ENCODE measurements at places on chromosomes 2 and 18.

DNA sequence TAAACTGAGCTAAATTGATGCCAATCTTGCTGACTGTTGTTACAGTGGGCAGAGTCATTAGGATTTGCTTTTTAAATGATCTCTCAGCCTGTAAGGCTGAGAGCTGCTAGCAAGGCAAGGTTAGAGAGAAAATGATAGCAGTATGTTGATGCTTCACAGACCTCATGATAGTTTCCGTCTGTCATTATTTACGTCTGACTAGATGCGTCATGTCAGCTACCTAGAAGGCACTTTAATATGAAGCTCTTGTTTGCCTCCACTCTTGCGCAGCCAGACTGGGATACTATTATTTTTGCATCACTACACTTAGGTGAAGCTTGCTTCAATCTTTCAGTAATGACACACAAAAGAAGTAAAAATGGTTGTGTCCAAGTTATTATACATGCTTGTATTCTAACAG, 313.8 kb downstream of the LNPK start:
- DNase-seq: no peak

DNA sequence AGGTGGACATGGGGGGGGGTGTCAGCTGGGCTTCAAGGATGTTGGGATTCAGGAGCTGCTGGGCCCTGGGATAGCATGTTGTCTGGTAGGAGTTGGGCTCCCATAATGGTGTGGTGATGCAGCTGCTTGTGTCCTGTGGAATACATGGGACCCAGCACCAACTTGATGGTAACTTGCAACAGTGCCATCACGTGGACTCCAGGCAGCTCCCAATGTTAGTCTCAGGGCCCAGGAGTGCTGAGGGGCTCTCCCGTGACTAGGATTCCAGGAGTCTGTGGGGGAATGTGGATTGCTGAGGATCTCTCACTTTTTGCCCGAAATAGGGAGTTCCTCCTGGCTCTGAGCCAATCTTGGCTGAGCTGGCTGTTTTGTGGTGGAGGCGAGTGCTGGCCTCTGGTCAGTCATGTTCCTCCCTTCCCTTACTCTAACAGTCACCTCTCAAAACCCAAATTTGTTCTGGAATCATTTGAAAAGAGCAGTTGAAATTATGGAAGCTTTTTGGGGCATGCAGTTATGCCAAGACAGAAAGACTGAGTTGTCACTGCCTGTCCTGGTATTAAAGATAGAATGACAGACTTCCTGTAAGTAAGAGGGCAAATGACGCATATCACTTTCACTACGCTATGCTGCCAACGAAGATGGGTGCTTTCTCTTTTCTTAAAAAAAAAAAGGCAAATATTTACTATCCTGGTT, 607.1 kb downstream of the ADCYAP1 start:
- no peak for DNase-seq

- DNase-seq: no peak
Observed at GRCh38 chr2:48540237-48540935, 10.4 kb downstream of the STON1 start.

GRCh38 chr2:9178110-9178903, 28.3 kb upstream of the ASAP2 start:
- DNase-seq: no peak

GRCh38 chr2:43634604-43635306, 2.3 kb upstream of the PLEKHH2 start:
- no peak for DNase-seq

DNA sequence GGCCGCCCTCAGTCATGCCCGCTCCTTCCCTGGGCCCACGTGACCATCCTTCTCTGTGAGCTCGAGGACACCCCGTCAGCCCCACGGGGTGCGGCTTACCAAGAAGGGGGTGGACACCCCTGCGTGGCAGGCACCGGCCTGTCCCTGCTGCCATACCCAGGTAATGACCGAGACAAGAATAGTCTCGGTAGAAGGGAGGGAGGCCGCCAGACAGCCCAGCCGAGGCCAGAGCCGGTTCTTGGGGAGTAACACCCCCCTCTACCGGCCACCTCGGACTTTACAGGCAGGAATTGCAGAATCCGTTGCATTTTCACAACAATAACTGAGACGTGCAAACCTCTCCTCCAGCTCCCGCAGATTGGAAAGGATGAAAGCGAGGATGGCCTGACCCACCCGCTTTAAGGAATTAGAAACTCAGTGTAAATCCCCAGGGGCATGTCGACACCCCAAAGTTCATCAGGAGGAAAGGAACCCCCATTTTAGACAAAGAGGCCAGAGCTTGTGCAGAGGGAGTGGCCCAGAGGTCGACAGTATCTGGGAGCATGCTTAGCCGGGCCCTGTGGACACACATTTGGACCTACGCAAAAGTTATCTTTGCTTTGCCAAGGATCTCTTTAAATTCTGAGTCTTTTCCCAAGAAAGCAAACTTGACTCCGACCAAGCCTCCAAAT, 60.1 kb upstream of the GLI2 start:
- peak; percentile 42 for DNase-seq

DNA sequence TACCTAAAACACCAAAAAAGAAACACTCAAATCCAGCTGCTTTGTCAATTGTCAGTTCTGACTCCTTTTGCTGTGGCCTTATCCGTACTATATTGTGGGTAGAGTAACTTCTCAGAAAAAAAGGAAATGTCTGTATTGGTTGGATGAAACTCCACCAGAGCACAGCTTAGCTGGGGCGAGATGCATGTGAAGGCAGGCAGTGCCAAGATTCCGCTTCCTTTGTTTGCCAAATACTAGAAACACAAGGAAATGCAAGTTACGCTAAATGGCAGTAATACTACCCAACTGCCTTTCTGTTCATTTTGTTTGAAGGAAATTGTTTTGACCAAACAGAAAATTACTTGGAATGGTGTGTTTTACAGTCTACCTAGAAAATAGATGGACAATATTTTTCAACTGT, 10.0 kb downstream of the KLF11 start:
- no peak for DNase-seq

- DNase-seq: no peak
Observed at GRCh38 chr2:9310798-9311197, 104.2 kb downstream of the ASAP2 start.

GRCh38 chr18:24964216-24964615, 387.8 kb downstream of the ZNF521 start:
- DNase-seq: no peak

- no peak for DNase-seq
Observed at GRCh38 chr2:124353656-124354055, 328.6 kb downstream of the CNTNAP5 start.

Measured in CD4-positive, alpha-beta T cell treated with Interleukin-6 for 4 hours (primary cell).